ENCODE measurements at places on chromosomes 11 and 22.

GRCh38 chr11:75365711-75366181, 14.3 kb upstream of the ARRB1 start:
- no peak for DNase-seq

- DNase-seq: no peak
These were observed 672.5 kb downstream of the BRD1 start for GRCh38 chr22:49155039-49155769.

GRCh38 chr11:12195768-12196167, 85.4 kb downstream of the MICAL2 start:
- no peak for DNase-seq

DNA sequence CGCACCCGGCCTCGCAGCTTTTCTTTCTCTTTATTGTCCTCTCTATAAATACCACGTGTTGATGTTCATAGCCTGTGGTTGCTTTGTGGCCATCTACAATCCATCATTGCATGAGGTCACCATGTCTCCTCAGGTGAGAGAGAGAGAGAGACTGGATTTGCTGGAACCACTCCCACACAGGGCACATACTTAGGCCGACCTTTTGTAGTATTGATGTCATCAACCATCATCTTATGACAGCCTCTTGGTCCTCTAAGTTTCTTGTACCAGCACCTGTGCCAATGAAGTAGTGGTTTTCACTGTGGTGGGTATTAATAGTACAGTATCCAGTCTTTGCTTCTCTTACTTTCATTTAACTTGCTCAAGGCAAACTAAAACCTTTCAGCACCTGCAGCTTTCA, 22.8 kb upstream of the P2RY6 start:
- no peak for DNase-seq

DNA sequence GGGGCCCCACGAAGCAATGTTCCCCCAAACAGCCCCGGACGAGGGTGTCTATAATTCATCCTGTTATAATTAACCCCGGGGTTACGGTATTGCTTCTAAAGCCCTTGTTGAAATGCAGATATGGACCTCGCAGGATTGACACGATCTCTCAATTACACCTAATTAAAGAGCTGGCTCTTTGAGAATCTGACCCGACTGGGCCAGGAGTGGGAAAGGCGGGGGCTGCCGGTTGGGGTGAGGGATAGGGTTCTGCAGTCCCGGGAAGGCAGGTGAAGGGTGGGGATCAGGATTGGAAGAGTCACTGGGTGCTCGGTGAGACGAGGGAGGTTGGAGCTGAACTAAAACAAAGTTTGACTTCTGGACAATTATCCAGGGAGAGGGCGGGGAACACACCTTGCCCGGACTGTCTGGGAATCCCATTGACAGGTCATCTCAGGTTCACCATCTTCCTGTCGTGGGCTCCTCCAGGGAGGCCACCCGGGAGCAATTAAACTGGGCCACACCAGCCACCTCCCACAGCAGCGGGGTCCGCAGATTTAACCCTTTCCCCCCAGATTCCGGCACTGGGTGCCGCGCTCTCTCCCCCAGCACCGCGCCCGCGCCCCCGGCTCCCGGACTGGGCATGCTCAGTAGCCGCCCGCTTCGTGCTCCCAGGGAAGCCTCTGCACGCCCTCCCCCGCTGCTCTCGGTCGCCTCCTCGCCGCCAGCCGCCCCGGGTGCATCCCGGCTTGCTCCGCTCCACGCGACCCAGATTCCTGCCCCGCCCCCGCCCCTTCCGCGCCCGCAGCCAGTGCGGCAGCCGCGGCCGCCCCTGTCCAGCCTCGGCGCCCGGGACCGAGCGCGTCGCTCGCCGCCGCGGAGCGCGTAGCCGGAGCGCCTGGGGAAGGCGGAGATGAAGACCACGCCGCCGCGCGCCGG, at the start of gene ELMOD1:
ELMOD1 (plus strand) TSS at position 688 of the 918 bp plus-strand sequence. CDS start 27,043 bp downstream, outside the sequence.
- DNase-seq: peak; percentile 41
